Astrocyte of the cerebellum (primary cell): ENCODE measurements at places on chromosomes 16 and 17.

DNA sequence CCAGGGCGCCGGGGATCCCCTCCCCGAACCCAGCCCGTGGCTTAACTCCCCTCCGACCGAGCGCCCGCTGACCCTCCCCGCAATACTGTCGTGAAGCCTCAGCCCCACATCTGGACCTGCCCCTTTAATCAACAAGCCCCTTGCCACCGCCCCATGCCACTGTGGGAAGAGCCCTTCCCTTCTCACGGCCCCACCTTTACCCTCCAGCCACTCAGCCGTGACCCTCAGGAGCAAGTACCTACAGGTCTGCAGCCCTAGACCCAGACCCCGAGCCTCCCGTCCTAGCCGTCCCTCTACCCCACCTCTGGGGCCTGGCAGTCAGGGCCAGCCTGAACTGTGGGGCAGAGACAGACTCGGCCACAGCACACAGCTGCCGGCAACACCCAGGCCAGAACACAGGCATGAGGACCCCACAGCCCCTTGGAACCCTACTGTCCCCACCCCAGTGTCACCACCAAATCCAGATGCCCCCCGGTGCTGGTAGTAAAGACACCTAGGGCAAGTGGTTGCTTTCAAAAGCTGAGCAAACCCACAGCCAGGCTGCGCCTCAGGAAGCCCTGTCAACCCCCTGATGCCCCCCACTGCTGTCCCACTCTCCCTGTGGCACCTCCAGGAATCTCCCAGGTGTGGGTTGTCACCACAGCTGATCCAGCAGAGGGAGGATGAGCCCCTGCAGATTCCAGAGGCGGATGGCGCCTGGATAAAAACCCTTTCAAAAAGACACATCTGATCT is 1.4 kb downstream of the NXPH3 start:
- no peak for DNase-seq

GRCh38 chr17:43830510-43831140 is 2.3 kb downstream of the MPP3 start:
- DNase-seq, result no peak

- DNase-seq, result no peak
These were observed 36.7 kb upstream of the ABR start for GRCh38 chr17:1216217-1217088.

- DNase-seq, result no peak
These were observed 18.4 kb upstream of the RBBP6 start for GRCh38 chr16:24520983-24521382.

GRCh38 chr17:45413498-45413923 is 19.2 kb downstream of the ARHGAP27 start:
- no peak for DNase-seq

- DNase-seq, result no peak
These were observed 14.5 kb downstream of the ZFHX3 start for GRCh38 chr16:73033271-73033998.

GRCh38 chr17:58504826-58505351 is 9.5 kb downstream of the MTMR4 start:
- DNase-seq, result no peak

GRCh38 chr16:8763899-8764298 is 33.5 kb downstream of the TMEM186 start:
- DNase-seq, result no peak

- DNase-seq, result no peak
These were observed 63.3 kb downstream of the KSR1 start for GRCh38 chr17:27519550-27519949.

GRCh38 chr17:36463916-36464764 is 22.3 kb upstream of the ZNHIT3 start:
- DNase-seq, result peak; percentile 19

- DNase-seq, result no peak
These were observed 4.8 kb downstream of the CYB5D2 start for GRCh38 chr17:4147751-4148310.

GRCh38 chr17:7141824-7142223 is 27.2 kb upstream of the ASGR2 start:
- DNase-seq, result no peak

GRCh38 chr16:371515-372301 is 1.4 kb upstream of the MRPL28 start:
- DNase-seq, result no peak

- DNase-seq, result no peak
These were observed 24.0 kb downstream of the RNF213 start for GRCh38 chr17:80284631-80285030.

DNA sequence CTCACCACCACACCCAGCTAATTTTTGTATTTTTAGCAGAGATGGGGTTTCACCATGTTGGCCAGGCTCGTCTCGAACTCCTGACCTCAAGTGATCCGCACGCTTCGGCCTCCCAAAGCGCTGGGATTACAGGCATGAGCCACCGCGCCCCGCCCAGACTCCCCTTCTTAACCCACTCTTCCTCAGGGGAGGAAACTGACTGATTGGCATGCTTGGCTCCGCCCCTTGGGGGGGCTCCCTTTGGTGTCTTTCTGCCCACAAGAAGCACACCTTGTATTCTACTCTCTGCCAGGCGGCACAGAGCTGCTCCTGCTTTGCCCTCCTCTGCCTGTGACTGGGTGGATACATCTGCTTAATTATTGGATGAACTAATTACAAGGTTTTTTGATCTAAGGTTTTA is 4.7 kb upstream of the ASGR2 start:
- DNase-seq, result no peak

GRCh38 chr16:85303354-85303883 is 191.1 kb upstream of the CIBAR2 start:
- DNase-seq, result no peak

GRCh38 chr17:7136266-7136877 is 21.8 kb upstream of the ASGR2 start:
- peak; percentile 47 for DNase-seq

GRCh38 chr16:68529608-68529930 is 9.5 kb upstream of the ZFP90 start:
- DNase-seq, result no peak

DNA sequence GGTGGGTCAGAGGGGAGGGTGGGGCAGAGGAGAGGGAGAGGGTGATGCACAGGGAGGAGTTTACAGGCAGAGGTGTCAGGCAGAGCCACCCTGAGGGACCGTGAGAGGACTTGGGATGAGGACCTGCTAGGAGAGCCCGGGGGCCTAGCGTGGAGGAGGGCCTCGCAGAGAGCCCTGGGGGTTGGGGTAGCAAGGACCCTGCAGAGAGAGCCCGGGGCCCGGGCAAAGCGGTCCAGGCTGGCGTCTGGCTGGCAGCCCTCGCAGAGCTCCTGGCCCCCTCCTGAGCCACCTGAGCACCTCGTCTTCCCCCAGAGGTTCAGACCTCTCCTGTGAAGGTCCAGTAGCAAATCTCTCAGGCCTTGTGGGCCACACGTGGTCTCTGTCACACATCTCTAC is 42.0 kb upstream of the ZNF469 start:
- no peak for DNase-seq

DNA sequence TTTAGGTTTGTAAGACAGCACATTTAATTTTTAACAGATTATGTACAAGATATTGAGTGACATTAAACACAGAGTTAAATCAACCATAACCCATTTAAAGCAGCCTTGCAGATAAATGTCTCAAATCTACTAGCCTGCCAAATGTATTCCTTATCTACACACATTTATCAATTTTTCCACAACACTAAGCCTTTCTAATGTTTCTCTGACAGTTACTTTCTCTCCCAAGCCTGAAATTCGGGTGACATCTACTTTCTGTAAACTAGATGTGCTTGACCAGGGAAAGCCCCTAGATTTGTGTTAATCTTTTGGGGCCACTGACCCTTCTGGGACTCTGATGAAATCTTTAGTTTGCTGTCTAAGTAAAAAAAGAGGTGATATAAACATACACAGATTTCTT is 69.0 kb downstream of the CDH13 start:
- DNase-seq, result no peak

DNA sequence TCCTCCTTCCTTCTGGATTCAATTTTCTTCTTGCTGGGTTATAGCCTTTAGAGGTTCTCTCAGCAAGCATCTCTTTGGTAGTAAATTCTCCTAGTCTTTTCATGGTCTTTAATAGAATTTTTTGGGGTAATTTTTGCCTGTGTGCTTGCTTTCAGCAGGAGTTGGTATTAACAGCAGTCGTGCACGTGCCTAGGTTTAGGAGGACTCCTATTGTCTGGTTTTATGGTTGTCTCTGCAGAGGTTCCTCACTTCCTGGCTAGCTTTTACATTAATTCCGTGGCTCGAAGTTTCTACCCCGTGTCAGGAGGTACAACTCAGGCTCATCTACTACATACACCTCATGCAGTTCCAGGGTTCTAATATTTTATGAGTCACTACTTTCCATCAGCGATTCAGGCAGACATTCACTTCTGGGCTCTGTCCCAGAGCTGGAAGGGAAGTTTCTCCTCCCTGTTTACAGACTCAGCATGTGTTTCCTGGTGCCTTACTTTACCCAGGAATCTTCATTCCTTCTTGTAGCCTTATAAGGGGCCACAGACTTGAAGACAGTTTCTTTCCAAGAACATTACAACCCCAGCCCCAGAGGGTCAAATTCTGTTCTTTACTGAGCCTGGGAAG is 643.6 kb downstream of the HS3ST4 start:
- no peak for DNase-seq

DNA sequence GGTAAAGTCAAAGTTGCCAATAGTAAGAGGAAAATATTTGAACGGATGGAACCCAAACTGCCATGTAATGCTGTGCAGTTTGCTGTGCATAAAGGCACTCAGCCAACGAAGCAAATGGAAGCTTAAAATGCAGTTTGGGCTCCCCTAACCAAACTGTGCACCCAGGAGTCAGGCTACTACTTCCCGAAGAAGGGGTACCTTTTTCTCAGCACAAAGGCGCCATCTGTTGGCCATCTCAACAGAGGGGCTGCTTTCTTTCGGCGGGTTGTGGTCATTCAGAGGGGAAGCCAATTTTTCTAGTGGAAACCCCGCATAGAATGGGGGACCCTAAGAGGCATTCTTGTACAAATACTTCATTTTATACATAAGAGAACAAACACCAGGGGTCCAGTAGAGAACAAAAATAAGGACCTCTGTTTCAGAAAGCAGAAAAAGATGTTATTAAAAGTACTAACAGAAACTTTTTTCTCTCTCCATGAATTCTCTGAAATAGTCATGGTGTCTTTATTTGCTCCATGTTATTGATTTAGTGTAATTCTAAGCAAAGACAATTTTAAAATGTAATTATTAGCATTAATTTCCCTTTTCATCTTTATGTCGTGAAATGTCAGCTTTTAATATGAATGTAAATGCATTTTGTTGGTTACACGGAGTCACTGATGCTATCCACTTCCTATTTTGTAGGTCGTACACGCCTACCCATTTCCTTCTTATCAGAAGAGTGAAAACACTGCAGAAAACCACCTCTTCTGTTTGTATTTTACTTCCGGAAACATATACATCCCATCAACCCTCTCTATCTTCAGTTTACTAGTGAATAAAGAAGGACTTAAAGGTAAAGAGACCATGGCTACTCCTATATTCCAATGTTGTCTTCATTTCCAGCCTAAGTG is 453.3 kb downstream of the KCNJ2 start:
- DNase-seq, result peak; percentile 36

GRCh38 chr16:8673611-8674412 is 605 bp upstream of the ABAT start:
- DNase-seq, result no peak

DNA sequence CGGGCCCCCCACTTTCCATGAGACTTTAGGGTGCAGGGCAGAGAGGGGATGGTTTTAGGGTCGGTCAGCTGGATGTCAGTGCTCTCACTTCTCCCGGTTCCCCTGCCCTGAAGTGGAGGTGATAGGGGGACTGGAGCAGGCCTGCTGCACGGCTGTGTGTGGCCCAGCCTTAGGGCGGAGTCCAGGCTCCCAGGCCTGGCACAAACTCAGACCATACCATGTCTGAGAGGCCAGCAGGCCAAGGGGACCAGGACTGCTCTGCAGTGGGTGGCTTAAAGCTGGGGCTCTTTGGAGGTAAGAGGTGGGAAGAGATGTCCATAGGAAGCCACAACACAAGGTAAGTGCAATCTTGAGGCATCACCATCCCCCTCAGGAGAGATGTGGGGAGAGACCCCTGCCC is 8.3 kb downstream of the TFAP4 start:
- DNase-seq, result no peak

GRCh38 chr16:81765969-81766368 is 13.1 kb upstream of the PLCG2 start:
- DNase-seq, result no peak

DNA sequence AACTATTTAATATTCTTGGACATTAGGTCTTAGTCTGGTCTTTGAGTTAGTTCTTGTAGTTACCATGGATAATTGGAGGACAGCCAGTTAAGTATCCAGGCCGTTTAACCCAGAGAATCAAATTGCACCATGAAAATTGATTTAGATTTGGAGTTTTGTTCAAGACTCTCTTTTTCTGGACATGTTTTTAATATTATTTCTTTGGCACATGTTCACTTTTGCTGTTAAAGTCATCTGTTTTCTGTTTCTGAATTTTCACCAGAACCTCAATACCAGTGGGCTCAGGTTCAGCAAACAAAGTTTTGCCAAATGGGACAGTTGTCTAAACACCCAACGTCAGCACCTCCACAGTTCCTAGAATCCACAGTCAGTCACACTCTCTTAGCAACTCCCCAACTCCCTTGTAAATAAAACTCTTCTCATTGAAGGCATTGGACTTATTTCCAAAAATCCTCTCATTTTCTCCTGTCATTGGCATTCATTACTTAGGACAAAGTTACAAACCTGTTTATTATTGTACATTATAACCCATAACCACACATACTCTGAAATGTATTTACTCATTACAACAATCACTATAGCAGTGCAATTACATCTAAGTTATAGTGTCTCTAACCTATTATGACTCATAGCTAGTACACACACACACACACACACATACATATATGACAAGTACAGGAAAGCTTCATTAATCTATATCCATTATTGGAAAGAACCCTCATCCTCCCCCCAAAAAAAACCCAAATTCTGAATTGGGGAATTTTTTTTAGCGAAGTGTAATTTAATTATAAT is 33.5 kb upstream of the DNAH9 start:
- DNase-seq, result no peak

DNA sequence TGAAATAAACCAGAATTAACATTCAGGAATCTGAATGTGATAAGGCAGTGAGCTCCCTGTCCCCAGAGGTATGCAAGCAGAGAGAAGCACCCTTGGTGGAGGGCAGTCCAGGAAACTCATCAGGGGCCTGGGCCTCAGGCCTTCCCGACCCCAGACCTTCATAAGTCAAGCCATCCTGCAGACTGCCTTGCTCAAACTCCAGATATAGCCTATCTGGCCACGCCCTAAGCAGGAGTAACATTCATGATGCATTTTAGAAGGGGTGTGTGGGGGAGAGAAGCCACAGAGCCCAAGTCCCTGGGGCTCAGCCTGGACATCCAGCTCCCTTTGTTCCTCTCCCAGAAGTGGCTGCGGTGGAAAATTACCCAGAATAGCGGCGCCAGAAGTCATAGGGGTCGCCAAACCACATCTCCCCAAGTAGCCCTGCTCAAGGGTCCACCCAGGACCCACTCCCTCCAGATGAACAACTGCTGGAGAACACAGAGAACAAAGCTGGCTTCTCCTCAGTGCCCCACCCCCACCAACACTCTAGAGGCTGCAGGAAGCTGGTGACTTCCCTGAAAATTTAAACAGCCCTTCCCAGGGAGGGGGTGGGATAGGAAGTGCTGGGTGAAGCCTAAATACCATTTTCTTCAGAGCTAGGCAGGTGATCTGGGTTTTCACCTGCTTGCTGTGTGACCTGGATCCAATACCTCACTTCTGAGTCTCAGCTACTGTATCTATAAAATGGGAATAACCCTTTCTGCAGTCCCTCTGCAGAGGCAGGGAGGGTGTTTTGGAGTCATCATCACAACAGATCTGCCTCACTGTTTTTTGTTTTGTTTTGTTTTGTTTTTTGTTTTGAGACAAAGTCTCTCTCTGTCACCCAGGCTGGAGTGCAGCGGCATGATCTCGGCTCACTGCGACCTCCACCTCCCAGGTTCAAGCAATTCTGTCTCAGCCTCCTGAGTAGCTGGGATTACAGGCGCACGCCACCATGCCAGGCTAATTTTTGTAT is 1.5 kb upstream of the SREBF1 start:
- no peak for DNase-seq
